HT-29 (cell line): ENCODE measurements at places on chromosomes 6 and 20.

GRCh38 chr6:144161975-144162374 lies 11.7 kb downstream of the STX11 start:
- no peak for DNase-seq

GRCh38 chr6:446418-447366 lies 55.1 kb downstream of the IRF4 start:
- no peak for DNase-seq

DNA sequence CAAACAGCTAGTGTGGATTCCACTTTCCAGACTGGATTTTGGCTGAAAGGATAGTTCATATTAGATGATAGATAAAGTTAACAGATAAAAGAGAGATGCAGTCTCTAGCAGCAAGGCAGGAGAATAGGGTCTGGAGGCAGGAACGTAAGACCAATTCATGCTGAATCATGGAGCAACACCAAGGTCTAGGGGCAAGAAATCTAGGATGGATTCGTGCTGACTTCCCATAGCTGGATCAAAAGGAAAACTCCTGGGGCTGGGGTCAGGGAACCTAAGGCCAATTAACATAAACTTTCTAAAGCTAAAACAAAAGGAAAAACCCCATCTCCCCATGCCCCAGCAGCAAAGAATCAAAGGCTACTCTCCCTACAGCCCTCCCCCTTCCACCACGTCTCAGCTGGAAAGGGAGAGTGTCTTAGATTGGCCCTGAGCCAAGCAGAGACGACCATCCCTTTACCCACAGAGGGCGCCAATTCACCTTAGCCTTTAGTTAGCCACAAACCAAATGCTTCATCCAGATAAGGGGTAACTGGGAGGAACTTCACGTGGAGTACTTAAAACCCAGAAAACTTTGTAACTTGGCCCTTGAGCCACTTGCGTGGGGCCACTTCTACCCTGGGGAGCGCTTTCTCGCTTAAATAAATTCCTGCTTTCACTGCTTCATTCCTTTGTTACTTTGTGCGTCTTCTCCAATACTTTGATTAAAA lies 7.6 kb downstream of the TREM1 start:
- peak; percentile 77 for DNase-seq

- DNase-seq, result no peak
Observed at GRCh38 chr6:142912125-142912524, 32.9 kb downstream of the HIVEP2 start.

DNA sequence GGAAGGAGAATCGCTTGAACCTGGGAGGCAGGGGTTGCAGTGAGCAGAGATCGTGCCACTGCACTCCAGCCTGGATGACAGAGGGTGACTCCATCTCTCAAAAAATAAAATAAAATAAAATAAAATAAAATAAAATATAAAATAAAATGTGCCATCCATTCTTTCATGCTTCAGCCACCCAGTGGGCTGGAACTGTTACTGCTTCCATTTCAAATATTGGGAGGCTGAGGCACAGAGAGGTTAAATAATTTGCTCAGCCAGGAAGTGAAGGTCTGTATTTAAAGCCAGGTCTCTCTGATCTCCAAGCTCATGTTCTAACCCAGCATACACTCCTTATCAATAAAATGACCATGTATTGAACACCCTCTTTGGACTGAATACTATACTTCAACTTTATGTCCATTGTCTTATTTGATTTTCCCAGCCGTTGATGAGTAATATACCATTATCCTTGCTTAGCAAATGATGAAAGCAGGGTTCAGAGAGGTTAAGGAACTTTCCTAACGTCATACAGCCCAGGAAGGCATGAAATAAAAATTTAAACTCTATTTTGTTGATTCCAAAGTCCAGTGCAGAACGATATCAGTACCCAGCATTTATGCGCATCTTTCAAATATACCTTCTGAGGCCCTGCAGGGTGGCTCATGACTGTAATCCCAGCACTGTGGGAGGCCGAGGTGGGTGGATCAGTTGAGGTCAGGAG lies 25.8 kb upstream of the SLC9A8 start:
- DNase-seq, result peak; percentile 30

- peak; percentile 20 for DNase-seq
Observed at GRCh38 chr6:6788394-6789032, 200.0 kb downstream of the LY86 start.

DNA sequence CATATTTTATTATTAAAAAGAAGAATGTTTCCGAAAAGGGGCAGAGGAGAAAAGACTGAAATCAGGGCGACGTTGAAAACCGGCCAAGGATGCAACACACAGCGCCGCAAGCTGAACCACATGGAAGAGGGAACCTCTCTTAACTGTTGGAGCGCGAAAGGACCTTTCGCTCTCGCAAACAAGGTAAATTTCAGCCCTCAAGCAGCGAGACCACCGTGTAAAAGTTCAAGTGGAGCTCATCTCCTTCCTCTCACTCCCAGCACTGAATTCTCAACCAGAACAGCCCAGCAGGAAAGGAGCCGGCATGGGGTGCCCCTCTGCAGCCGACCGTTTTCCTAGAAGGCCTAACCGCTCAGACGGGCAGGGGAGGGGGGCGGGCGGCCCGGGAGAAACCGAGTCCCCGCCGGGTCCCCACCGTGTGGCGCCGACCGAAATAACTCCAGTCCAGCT lies 621 bp downstream of the GPR63 start:
- no peak for DNase-seq

GRCh38 chr20:49508435-49509199 lies 26.1 kb upstream of the KCNB1 start:
- DNase-seq, result peak; percentile 77

DNA sequence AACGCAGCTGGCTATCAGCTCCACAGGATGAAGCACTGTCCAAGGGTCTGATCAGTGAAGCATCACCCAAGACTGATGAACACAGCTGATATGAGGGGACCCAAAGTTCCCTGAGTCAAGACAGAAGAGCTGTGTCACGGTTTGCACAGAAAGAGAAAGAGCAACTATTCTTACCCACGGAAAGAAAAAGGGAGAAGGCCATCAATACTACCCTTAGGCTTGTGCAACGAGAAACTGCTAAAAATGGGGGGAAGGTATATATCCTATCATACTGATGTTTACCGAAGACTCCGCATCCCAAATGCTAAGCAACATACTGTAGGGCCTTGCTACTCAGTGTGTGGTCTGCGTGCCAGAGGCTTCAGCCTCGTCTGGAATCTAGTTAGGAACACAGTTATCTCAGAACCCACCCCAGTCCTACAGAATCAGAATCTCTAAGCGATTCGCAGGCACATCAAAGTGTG lies 665 bp downstream of the FASTKD5 start:
- peak; percentile 24 for DNase-seq

GRCh38 chr6:137602313-137603197 lies 108.4 kb upstream of the OLIG3 start:
- DNase-seq, result no peak

DNA sequence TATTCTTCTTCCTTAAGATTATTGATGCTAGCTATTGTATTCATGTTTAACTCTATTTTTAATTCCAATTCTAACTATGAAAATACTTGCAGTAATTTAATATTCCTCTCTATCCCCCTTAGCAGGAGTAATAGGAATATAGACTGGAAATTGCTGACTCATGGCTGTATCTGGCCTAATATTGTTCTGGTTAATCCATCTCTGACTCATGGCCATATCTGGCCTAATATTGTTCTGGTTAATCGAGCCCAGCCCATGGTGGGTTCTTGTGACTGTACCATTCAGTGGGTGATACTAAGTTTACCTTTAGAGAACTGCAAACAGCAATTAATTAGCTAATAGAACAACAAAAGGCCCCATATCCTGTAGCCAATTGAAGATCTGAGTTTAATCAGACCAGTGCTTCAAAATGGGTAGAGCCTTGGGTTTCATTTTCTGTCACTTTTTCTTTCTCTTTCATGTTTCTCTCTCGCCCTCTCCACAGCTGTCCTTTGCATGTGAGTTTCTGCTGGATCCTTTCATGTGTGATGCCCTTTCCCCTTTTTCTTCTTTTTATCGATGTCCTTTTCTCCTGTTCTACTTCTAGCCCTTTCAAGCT lies 50.6 kb downstream of the SLC22A3 start:
- no peak for DNase-seq

- no peak for DNase-seq
Observed at GRCh38 chr6:146090474-146090873, 61.6 kb downstream of the GRM1 start.

- peak; percentile 34 for DNase-seq
Observed at GRCh38 chr6:54878718-54879117, 32.1 kb downstream of the FAM83B start.

DNA sequence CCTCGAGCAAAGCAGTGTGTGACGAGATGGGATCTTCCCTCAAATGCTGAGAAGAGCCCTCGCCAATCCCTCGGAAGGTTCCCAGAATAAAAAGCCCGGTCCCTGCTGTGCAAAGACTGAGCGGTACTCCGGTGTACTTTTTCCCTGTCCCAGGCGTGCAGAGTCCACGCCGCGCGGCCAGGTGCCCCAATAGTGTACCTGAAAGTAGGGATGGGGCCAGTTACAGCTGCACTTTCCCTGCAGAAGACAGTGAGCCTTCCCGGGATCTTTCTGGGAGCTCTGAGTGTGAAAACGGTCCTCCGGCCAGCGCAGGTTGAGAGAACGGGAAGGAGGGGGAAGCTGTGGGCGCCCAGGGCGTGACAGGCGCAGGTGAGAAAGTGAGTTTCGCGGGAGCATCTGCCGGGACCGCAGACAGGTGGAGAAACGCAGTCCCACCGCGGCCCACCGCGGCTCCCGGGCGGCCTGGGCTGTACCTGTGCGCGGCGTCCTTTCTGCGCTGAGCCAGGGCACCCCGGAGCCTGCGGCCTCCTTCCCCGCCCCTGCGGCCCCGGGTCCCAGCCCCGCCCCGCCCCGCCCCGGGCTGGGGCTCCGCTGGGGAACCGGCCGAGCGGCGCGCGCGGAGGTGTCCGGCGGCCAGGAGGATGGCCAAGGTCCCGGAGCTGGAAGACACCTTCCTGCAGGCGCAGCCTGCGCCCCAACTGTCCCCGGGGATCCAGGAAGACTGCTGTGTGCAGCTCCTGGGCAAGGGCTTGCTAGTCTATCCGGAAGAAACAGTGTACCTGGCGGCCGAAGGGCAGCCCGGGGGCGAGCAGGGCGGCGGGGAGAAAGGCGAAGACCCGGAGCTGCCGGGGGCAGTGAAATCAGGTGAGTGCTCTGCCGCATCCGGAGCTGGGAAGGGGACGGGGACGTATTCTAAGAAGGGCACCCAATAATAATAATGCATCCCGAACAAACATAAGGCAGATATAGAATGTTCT lies at the start of gene RFX6:
TSS of gene RFX6 (plus strand) at position 608 of the 977 bp plus-strand sequence. CDS start at position 642, 34 bp downstream.
- no peak for DNase-seq

GRCh38 chr20:57773059-57773815 lies 63.4 kb upstream of the PMEPA1 start:
- no peak for DNase-seq
